Left renal pelvis (tissue), 4 donors: ENCODE measurements at places on chromosomes 7 and 10. TPM values are rescaled to one million over a fixed set of nuclear protein-coding genes. Genes with fewer than 3 reads are reported as not detected.

- DNase-seq = peak; percentile 51
Observed at GRCh38 chr10:103542764-103543616, 49.5 kb downstream of the NEURL1 start.

DNA sequence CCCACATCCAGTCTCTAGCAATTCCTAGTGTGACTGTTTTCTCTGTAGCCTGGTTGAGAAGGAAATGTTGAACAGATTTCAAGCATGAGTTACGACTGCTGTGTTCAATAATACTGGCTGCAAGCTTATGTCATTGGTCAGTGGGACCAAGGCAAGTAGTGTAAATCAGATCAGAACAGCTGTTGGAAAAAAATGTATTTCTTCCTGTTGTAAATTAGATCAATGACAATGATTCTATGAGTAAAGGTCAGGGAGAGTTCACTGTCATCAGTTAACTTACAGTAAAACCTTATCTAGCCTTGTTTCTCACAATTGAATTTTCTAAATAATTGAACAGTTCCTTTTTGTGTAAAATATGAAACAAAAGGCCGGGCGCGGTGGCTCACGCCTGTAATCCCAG is 6.7 kb downstream of the OTUD1 start:
- no peak for DNase-seq

- DNase-seq = no peak
Observed at GRCh38 chr10:130877126-130877525, 434.4 kb downstream of the TCERG1L start.

DNA sequence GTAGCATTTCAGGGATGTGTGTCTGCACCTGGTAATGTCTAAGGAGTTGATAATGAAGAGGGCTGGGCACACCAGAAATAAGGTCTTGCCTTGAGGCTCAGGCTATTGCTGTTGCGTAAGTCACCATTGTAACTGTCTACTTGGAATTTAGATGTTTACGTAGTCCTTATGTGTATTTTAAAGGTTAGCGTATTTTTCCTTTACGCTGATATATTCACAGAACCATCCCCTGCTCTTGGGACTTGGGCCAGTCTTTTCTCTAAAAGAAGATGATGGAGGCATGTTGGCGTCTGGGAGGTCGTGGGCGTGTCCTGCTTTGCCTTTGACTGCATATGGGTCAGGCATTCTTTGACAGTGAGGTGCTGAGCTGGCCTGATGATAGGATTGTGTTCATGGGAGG is 14.7 kb downstream of the WDR37 start:
- DNase-seq = no peak

DNA sequence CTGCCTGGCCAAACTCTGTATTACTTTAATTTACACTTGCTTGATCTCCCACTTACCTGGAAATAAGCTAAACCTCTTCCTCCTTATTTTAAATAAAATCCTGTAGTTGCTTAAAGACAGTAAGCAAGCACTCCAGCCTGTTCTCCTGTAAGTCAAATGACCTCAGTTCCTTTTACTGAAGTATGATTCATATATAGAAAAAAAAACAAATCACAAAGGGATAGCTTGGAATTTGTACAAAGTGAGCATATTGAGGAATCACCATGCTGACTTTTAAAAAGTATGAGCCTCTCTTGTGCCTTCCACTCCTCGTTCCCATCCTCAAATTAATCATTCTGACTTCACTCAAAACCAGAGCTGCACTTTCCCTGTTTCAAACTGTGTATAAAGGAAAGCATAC is 52.0 kb downstream of the C10orf90 start:
- DNase-seq = no peak

The SLC16A12 gene
- polyA plus RNA-seq = 33.1 TPM

The ARHGAP22 gene
- 1.9 TPM for polyA plus RNA-seq

The KIAA1549 gene
- polyA plus RNA-seq = 12.4 TPM

The GAD2 gene
- 2.7 TPM for polyA plus RNA-seq
